ENCODE measurements at places on chromosomes 6 and 20.

- DNase-seq = no peak
These were observed 38.6 kb upstream of the CST7 start for GRCh38 chr20:24910461-24910860.

DNA sequence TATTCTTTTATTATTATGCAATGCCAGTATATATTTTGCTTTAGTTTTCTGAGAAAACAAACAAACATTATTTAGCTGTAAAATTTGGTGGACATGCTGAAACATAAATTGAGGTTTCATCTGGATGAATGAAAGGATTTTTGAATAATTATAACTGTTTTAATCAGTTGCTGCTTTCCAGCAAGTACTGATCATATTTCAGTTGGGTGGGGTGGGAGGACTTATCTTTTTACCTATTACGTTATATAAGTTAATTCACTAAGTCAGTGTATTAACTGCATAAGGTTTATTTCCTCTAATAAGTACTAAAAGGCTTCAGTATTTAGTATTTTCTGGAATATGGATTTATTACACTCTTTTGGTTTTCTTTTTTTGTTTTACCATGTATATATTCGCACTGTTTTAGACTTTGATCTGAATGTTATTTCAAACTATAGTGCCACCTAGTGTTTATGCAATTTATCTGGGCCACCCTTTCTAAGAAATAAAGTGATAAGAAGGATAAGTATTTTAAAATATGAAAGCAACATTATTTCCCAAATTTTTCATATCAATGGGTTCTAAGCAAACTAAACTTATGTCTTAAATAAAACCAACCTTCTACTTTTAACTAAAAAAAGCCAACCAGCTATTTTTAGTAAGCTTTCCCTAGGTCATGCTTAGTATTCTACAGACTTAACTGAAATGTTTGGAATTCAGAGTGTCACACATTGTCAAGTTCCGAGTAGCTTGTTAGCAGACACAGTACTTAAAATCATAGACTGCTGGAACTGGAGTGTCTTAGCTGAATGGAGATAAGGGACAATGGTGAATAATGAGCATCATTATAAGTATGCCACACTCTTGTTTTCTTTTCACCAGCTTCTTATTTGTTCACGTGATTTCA is 105.4 kb upstream of the MCHR2 start:
- no peak for DNase-seq

DNA sequence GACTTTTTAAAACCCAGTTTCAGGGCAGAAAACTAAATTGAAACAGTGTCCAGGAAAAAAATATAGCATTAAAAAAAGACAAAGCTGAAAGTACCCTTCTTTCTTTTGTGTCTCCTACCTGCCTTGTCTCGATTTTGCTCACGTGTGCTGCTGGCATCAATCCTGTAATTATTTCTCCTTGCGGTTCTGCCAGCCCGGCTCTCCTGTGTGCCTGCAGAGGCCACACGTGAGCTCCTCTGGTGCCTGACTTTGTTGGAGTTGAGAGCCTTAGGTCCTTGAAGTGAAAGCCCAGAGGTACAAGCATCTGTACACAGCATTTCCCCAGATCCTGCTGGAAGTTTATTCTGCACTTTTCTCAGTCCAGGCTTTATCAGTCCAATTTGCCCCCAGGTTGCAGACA is 36.5 kb downstream of the GHRH start:
- no peak for DNase-seq

- no peak for DNase-seq
These were observed 120.9 kb downstream of the UNC5CL start for GRCh38 chr6:40918040-40918651.

- DNase-seq = no peak
These were observed 68.7 kb upstream of the MYL9 start for GRCh38 chr20:36472637-36473090.

GRCh38 chr20:40251284-40251932 is 437.6 kb downstream of the MAFB start:
- peak; percentile 40 for DNase-seq

GRCh38 chr20:56808732-56809131 is 179.6 kb downstream of the TFAP2C start:
- DNase-seq = no peak

DNA sequence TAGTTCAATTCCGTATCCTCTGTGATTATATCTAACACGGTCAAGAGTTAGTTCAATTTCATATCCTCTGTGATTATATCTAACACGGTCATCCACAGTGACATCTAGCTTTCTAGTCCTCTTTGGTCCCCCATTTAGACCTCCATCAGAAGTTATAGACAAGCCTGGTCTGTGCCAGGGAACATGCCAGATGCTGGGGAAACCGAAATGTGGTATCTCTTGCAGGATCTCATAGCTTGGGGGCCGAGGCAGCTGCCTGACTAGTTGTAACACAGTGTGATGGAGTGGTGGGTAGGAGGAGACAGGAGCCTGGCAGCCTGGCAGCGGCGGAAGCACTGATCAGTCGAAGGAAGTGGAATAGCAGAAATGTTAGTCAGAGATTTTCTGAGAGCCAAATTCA is 13.8 kb upstream of the SMOC2 start:
- DNase-seq = no peak

GRCh38 chr6:135866445-135867123 is 15.1 kb downstream of the PDE7B start:
- no peak for DNase-seq

DNA sequence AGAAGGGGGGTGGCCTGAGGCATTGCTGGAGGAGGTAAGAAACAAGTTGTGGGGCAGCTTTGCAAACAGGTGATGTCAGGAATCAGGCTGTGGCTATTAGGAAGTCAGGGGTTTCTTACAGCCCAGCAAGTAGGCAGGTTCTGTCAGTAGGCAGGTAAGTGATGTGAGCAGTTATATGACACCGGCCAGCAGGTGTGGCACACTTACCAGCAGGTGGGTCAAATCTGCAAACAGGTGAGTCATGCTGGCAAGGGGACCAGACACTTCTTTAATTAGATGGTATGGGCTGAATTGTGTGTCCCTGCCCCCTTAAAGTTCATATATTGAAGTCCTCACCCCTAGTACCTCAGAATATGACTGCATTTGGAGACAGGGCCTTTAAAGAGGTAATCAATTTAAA is 16.4 kb upstream of the ENPP4 start:
- DNase-seq = no peak

GRCh38 chr6:77034161-77034560 is 429.1 kb downstream of the HTR1B start:
- peak; percentile 75 for DNase-seq

DNA sequence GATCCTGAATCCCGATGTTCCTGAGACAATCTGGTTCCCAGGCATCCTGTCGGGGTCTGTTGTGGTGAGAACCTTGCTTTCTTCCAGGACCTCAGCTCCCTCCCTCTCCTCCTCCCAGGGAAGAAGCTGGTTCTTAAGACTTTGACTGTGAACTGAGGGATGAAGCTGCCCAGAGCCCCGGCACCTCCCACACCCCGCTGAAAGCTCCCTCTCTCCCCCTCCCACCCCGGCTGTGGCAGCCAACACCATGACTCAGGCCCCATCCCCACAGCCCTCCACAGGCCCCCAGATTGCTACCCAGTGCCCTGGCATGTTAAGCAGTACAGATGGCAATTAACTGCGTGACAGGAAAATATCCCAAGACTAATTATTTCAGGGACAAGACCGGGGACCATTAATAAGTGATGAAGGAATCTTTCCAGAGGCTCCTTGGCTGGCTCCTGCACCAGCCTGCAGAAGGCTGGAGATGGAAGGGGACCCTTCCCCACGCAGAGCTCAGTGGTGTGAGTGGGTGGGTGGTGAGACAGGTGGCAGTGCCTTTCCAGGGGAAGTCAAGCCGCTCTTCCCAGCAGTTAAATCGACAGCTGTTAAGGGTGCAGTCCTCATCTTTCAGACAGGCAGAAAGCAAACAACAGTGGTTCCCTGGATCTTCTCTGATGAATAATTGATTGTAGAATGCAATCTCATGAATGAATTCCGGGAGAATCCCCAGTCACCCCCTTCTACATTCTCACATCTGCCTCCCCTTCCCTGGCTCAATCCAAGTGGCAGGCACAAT is 237.9 kb downstream of the LRFN2 start:
- DNase-seq = no peak

GRCh38 chr6:134247231-134247833 is 70.6 kb downstream of the SGK1 start:
- DNase-seq = no peak

DNA sequence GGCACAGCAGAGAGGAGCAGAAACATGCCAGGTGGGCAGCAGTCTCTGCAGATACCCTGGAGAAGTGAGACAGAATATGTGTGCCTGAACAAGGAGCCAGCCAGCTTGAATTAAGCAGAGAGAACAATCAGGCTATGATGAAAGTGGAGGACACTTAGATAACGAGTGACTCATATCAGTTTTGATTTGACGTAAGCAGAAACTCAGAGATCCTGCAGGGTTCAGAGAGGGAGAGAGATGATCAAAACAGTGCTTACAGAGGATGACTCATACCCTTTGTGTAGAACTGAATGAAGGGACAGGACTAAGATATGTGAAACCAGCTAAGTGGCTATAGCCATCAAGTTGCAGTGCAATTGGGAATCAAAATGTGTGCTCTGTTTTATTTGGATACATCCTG is 300.7 kb downstream of the TENT5A start:
- no peak for DNase-seq

Data from iPS DF 19.7 (cell line).